ENCODE measurements at places on chromosomes 2 and 18.

GRCh38 chr2:220985561-220985960 lies 586.5 kb downstream of the EPHA4 start:
- no peak for DNase-seq

DNA sequence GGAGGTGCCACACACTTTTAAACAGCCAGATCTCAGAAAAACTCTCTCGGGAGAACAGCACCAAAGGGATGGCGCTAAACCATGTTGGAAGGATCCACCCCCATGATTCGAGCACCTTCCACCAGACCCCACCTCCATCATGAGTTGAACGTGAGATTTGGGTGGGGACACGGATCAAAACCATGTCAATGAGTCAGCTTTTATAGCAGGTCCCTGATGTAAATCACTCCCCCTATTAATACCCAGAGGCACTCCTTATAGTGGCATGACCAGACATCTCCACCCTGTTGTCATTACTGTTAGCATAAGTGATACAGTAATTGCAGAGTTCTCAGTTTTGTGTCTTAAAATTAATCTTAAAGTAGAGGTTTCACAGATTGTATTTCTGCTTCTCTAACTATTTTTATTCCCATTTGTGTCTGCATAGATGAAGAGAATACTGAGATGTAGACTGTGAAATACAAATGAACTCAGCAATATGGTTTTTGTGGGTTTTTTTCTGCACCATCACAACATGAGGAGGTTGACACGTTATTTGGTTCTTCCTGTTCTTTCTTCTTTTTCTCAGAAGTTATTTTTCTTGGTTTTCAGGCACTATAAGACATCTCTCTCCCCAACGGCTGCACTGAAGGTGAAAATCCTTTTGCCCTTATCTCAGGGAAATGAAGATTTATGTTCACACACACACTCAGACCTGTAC lies 218.2 kb downstream of the ARL4C start:
- DNase-seq, result no peak

DNA sequence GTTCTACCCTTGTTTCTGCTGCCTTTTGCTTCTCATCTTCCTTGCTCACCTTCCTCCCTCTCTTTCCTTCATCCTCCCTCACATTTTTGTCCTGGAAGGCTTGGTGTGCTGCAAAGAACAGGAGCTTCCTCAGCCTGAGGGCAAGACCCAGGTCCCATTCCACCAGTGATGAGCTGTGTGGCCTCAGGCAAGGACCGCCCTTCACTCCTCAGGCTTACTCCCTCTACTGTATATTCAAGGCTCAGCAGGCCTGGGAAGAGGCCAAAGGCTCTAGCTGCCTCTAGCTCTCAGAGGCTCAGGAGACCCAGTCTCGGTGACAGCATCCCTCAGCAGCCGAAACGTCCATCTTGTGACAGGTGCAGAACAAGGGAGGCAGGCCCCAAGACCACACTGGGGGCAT lies 97.5 kb downstream of the MRO start:
- DNase-seq, result no peak

DNA sequence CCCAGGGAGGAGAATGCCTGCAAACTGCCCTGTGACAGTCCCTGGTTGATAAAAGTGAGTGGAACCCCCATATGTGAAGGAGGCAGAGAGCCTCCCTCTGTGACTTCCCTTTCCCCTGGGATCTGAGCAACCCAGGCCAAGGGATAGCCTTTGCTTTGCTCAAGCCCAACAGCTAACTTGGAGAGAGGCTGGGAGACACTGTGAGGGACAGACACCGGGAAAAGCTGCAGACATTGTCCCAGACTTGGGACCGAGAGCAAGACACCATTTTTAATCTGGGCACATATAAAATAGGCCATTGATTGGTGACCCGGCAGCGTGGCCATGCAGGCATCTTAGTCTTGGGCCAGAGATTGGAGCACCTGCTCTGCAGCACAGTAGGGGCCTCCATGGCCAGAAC lies 96.1 kb upstream of the SALL3 start:
- no peak for DNase-seq

- DNase-seq, result no peak
Observed at GRCh38 chr2:213455316-213456008, 171.2 kb downstream of the SPAG16 start.

DNA sequence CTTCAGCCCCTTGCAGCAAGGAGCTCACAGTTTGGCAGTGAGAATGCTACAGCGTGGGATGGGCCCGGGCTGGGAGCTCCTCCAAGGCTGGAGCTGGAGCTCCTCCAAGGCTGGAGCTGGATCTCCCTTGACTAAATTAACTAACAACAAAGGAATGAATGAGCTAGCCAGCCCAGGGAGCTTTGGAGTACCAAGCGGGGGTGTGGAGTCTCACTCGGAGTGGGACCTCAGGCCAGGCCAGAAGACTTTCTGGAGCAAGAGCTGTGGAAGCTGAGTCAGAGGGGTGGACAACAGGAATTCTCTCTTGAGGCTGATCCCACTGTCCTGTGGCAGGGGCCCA lies 244.7 kb upstream of the HS6ST1 start:
- no peak for DNase-seq

GRCh38 chr18:59822612-59823550 lies 76.9 kb upstream of the PMAIP1 start:
- DNase-seq, result no peak

DNA sequence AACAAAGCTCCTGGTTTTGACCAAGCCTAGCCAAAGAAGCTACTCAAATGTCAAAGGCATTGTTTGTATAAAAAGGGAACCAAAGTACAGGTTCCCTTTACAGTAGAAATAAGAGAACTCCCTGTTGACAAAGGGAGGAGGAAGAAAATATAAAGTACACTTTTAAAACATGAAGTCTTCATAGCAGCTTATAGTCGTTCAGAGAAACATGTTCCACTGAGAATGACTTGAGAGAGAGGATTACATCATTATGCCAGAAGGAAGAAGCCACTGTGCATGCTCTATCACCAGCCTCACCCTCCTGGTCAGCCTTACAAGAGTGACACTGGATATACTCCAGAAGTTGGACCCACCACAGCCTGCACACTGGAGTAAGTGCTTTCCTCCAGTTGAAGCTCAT lies 2.5 kb upstream of the DHRS9 start:
- no peak for DNase-seq

- DNase-seq, result no peak
Observed at GRCh38 chr18:10193444-10193843, 261.0 kb upstream of the APCDD1 start.

GRCh38 chr2:230430957-230431910 lies 15.2 kb downstream of the SP100 start:
- DNase-seq, result no peak

- no peak for DNase-seq
Observed at GRCh38 chr2:230890646-230891045, 25.9 kb downstream of the ITM2C start.

- DNase-seq, result no peak
Observed at GRCh38 chr2:8217468-8218030, 464.3 kb upstream of the ID2 start.

- no peak for DNase-seq
Observed at GRCh38 chr2:128451084-128452023, 132.7 kb upstream of the HS6ST1 start.

GRCh38 chr2:222751238-222751637 lies 79.8 kb downstream of the MOGAT1 start:
- no peak for DNase-seq

- DNase-seq, result no peak
Observed at GRCh38 chr2:217434180-217434975, 568.4 kb downstream of the TNS1 start.

- no peak for DNase-seq
Observed at GRCh38 chr2:43005245-43005974, 213.0 kb upstream of the HAAO start.

- DNase-seq, result no peak
Observed at GRCh38 chr2:196434217-196434616, 205.3 kb upstream of the CCDC150 start.

- no peak for DNase-seq
Observed at GRCh38 chr18:60471652-60472051, 99.1 kb upstream of the MC4R start.

DNA sequence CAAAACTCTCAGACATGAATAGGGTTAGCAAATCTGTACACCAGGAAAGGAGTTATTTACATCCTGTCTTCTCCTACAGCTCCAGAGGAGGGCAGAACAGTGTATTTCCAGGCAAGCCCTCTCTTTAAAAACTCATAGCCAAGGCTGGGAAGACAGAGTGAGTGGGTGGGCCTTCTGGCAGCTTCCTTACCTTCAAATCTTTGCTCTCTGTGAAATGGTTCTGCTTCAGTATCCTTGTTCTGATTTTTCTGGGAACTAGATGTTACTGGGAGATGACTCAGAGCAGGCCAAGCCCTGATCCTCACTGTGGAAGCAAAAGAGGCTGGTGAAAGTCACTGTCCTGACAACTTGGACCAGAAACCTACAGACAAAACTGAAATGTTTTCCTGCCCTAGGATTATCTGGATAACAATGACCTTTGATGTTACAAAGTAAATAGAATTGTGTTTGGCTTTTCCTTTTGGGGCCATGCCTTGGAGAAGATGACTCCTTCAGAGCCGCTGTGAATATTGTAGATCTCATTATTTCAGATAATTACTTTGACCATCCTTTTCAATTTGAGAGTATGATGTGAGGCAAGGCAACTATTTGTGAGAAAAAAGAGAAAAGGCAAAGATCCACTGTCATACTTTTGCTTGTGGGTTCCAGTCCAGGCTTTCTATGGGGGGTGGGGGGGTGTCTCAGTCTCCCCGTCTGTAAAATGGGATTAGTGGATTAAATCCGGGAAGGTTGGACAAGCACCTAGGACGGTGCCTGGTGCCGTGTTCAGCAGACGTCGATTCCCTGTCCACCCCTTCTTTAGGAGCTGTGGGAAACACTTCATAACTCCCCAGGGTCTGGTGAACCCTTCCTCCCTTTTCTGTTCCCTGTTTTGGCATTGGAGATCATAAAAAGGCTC lies 644 bp upstream of the QPCT start:
- DNase-seq, result no peak

GRCh38 chr2:163734881-163735684 lies 725 bp downstream of the FIGN start:
- DNase-seq, result no peak

GRCh38 chr2:213315168-213315876 lies 31.1 kb downstream of the SPAG16 start:
- DNase-seq, result no peak

- no peak for DNase-seq
Observed at GRCh38 chr2:118609138-118609537, 238.3 kb downstream of the EN1 start.

DNA sequence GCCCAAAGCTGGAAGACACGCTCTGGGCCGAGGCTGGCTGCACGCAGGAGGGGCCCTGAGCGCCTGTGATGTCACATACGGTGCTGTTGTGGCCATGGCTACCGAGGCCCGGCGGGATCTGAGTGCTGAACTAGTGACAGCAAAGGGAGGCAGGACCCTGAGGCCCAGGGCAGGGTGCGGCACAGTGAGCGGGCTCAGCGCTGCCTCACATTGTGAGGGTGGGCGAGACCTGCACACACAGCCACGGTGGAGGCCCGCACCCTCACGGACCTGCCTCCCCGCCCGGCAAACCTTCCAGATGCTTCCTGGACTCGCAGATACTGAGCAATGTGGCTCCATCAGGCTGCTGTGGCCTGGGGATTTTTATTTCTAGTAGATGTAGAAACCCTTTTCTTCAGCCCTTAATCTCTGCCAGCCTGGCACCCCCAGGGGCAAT lies 133.8 kb upstream of the CTDP1 start:
- DNase-seq, result no peak

GRCh38 chr2:38526195-38526594 lies 76.5 kb downstream of the HNRNPLL start:
- no peak for DNase-seq

DNA sequence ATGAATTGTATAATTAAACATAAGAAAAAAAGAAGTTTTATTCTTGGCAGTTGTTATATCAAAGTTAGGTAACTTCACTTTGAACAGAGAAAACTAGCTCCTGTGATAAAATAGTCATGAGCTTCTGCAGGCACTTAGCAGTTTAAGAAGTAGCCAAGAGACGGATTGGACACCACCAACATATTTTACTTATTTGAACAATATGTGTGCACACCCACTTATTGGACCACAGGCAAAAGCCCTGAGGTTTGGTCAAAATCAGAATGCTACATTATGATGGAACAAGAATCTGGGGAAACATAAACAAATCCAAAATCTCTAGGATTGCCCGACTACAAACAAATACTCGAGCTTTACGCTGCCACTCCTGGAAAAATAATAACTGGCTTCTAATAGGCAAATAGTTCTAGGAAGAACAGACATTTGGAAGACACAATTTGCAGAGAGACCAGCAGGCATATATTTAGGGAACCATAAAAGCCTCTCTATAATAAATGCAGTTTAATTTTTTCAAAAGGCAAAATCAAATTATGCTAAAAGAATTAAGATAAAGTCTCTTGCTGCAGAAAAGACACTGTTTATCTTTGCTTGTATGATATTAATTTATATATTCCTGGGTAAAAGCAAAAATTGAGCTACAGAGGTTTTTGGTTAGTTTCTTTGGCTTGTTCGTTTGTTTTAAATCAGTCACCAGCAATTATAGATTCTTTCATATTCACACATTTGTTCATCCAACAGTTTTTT lies 117.9 kb downstream of the CDC42EP3 start:
- DNase-seq, result no peak

GRCh38 chr18:36297417-36298125 lies at the start of gene FHOD3:
FHOD3 (plus strand) TSS chr18:36297713; CDS start chr18:36297836, 123 bp downstream.
- no peak for DNase-seq

DNA sequence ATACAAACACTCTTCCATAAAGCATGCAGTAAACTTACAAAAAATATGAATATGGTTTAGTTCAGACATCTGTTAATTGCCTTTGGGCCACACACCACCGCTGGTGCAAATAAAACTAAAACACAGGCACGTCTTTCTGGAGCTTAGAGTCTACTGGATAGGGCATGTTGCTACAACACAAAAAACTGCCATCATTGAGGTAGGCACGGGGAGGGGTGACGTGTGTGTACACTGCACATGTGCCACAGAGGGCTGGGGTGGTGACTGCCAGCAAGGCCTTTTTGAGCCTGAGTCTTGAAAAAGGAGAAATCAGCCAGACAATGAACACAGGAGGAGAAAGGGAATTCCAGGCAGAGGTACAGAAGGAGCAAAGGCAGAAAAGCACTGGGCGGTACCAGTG lies 5.1 kb downstream of the SERPINE2 start:
- no peak for DNase-seq

GRCh38 chr2:85695121-85695520 lies 963 bp downstream of the GNLY start:
- no peak for DNase-seq

- no peak for DNase-seq
Observed at GRCh38 chr2:164922134-164922533, 33.2 kb downstream of the SLC38A11 start.
